ENCODE measurements at places on chromosomes 1 and 21. TPM values are rescaled to one million over a fixed set of nuclear protein-coding genes. Genes with fewer than 3 reads are reported as not detected.

DNA sequence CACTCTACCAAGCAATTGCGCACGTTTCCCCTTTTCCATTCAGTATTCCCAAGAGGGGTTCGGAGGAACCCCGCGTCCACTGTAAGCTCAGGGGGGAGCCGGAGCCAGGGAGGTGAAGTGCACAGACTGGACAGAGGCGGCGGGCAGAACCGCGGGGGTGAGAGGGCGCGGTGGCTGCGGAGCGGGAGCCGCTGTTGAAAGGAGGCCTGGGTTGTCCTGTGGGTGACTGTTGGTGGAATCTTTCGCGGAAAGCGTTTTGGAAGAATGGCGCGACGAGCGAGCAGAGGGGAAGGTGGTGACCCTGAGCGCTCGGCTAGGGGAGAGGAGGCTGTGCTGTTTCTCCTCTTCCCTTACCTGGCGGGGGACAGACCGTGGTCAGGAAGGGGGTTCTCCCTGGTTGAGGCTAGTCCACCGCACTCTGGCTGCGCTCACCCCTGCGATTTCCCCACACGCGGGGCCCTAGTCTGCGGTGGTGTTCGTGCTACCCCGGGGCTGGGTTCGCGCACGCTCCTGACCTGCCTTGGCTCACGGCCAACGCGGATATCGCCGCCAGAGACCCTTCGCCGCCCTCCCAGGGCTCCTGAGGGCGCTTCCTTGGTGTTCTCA lies 92.8 kb downstream of the PRKAB2 start:
- peak; percentile 63 for DNase-seq

DNA sequence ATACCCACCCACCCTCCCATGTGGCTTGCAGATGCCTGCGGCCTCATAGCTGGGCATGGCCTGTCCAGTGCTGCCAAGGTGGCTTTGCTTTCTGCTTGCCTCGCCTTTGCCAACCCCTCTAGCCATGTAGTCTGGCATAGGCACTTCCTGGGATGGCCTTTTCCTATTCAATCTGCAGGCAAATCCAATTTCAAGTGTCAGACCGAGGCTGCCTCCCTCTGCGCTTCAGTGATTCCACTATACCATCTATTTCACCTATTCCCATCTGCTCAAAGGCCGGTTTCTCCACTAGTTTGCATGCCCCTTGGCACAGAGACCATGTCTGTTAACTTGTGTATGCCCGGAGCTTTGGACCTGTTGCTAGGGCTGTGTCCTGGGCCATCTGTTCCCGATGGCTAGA lies 3.8 kb upstream of the ZBTB21 start:
- DNase-seq = no peak

DNA sequence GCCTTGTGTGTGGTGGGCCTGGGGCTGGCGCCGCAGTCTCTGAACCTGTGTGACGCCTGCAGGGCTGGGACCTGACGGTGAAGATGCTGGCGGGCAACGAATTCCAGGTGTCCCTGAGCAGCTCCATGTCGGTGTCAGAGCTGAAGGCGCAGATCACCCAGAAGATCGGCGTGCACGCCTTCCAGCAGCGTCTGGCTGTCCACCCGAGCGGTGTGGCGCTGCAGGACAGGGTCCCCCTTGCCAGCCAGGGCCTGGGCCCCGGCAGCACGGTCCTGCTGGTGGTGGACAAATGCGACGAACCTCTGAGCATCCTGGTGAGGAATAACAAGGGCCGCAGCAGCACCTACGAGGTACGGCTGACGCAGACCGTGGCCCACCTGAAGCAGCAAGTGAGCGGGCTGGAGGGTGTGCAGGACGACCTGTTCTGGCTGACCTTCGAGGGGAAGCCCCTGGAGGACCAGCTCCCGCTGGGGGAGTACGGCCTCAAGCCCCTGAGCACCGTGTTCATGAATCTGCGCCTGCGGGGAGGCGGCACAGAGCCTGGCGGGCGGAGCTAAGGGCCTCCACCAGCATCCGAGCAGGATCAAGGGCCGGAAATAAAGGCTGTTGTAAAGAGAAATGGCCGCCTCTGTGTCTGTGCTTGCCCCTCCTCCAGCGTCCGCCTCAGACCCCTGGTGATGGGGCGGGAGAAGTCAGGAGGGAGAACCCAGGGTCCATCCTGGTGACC lies 788 bp downstream of the ISG15 start:
- peak; percentile 75 for DNase-seq

KRTAP21-1 gene
- not detected for total RNA-seq

TEDDM1 gene
- not detected for total RNA-seq

DNA sequence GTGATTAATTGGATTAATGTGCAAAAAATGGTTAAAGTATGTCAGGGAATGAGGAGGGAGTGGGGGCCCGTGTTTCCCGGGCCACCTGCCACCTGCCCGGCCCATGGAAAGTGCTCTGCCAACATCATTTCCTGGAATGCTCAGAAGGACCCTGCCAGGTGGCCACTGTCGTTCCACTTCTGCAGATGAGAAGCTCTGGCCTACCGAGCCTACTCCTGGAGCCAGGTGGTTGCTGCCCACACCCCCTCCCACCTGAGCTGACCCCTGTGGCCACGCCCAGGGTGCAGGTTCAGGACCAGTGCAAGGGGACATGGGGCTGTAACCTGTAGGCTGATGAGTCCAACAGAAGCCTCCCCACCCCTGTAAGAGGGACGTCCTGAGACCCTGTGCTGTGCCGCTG lies 99.7 kb downstream of the PRDM16 start:
- DNase-seq = no peak
